ENCODE measurements at places on chromosomes 1 and 21. TPM values are rescaled to one million over a fixed set of nuclear protein-coding genes. Genes with fewer than 3 reads are reported as not detected.
A peak's percentile ranks its signal among the peaks of the same experiment; 100 is the strongest.

Gene C1QC
- polyA plus RNA-seq: 10.5 TPM

DNA sequence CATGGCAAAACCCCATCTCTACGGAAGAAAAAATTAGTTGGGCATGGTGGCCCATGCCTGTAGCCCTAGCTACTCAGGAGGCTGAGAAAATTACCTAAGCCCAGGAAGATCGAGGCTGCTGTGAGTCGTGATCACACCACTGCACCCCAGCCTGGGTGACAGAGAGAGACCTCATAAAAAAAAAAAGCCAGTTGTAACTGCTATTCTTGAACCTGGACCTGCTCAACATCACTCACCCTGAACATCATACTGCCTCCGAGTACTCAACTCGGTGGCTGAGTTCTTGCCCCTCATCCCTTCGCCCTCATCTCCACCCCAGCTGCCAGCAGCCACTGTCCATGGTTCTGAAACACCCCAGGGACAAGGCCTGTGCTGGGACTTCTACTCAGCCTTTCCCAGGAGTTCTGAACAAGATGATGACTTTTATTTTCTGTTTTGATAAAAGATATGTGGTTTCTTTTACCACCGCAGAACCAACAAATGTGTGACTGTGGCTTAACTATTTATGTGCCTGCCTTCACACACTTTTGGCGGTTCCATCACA, 5.4 kb upstream of the DISP3 start:
- peak; percentile 52 for DNase-seq

Gene FLG2
- polyA plus RNA-seq: 0.11 TPM

DNA sequence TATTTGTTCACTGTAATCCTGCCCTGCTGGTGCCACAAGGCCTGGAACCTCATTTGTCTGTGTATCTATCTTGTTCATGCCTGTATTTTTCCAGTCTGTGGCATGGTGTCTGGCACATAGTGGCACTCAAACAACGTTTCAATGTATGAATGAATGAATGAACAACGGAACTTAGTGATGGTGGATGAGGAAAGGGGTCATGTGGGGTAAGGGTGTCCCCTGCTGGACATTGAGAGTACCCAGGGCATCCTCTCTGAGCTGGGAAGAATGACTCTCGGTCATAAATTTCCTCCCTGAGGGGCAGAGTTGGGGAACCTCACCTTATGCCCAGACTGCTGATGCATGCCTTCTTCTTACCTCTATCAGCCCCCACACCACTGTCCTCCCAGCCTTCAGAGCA, 18.9 kb upstream of the ZNF683 start:
- no peak for DNase-seq

DNA sequence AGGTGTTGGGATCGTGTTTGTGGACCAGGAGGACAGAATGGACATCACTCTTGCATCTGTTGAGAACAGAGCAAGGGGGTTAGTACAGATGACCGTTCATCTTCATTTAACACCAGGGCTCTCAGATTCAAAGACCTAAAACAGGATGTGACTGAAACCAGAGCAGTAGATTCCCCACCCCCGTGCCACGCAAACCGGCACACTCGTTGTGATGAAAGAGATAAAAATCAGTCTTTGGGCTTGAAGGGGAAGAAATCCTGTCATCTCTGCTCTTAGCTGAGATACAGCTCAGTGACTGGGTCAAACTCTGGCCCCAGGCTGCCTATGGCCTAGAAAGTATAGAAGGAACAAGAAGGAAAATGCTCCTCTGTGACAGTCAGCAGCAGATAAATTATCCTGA, 146.2 kb upstream of the KRTAP19-8 start:
- no peak for DNase-seq

DNA sequence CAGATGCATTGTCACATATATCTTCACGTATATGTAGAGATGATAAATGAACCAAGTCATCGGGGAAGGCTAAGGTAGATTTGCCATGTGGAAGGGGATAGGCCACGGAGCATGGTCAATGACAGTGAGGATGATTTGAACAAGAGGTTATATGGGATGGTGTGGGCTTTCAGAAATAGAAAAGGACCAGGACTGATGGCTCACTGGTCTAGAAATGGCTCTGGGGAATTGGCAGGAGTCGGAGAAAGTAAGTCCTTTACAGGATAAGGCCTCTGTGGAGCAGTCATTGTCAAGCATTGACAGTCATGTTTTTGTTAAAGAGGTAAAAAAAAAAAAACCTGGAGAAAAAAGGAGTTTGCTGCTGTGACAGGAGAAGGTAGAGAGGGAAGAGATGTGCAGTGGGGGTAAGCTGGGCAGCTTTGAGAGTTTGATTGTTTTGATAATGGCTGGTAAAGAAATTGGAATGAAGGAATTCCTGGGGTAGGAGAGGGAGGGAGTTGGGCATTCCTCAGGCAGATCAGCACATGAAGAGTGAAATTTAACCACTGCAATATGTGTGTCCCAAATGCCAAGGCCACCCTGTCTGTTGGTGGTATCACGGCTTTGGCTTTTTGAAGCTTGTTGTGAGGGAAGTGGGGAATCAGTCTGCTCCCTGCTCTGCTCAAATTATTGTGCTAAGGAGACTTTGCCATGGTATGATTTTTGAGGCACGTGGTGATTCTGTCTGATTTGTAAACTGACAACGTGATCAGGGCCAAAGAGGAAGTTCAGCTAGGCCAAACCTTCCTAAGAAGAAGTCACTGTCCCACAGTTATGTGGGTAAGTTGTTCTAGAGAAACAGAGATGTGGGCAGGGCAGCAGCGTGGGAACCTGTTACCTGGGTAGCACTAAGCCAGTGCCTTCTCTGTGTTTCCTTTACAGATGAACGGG, 26.0 kb downstream of the MACF1 start:
- no peak for DNase-seq

GRCh38 chr1:110615548-110616130, 9.5 kb upstream of the KCNA2 start:
- peak; percentile 44 for DNase-seq

DNA sequence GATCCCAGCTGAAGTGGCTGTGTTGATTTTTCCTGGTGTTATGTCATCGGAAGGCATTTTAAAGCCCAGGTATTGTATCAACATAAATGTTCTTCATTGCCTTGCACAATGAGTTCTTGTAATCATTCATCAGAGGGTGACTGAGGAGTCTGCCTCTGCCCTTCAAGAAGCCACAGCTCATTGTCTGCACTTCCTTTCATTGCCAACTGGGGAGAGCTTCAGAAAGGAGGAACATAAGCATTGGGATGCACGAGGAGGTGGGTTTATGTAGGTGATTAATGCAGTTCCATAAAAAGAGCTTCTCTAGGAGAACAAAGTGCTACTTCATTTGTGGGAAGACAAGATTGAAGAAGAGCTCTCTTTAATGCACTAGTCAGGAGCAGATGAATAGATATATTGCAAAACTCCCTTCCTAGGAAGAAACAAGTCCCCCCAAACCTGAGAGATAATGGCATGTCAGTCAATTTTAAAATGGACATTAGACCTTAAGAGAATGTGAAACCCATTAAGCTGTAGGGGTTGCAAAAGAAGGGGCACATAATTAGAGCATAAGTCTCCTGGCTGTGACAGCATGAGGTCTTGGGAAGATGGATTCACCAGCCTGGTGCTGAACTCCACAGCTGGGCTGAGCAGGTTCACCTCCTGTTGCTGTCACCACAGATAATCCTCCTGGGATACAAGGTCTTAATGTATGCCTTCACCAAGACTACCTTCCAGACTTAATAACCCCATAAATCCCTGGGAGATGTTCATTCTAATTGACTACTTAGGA, 124.6 kb downstream of the BACH1 start:
- DNase-seq: no peak

Gene CHRNB2
- polyA plus RNA-seq: 0.60 TPM

DNA sequence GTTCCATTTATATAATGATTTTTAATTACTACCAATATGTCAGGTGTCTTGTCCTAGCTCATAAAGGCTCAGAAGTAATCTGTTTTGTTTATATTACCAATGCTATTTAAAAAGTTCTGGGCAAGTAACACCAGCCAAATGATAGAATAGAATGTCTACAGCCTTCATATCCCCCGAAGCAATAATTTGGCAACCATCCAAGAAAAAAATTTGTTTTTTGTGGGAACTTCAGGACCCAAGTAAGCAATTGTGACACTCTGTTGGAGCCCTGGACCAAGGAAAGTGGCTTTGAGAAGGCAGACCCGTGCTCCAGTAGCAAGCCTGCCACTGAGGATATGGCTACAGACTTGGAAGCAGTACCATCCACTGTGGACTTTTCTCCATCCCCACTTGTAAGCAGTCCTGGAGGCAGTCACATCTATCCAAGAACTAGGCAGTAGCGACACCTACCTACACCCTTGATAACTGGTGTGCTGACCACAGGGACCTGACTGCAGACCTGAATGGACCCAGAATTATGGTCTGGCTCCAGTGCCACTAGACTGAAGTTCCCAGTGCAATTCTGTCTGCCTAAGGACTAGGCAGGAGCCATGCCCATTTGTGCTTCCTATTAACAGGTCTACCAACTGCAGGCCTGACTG, 870.7 kb upstream of the ADGRL2 start:
- DNase-seq: no peak

Gene GUCA2A
- not detected for polyA plus RNA-seq

Gene IPP
- polyA plus RNA-seq: 26.7 TPM

Gene LORICRIN
- polyA plus RNA-seq: not detected

Gene ARHGEF10L
- polyA plus RNA-seq: 40.6 TPM

Gene PROX1
- polyA plus RNA-seq: 7.1 TPM

Gene KCND3
- polyA plus RNA-seq: 1.6 TPM

- no peak for DNase-seq
Measured at GRCh38 chr1:234022302-234022701, 117.8 kb downstream of the SLC35F3 start.

Gene IVL
- 0.67 TPM for polyA plus RNA-seq

Gene NUDT4B
- 1.1 TPM for polyA plus RNA-seq

- no peak for DNase-seq
Measured at GRCh38 chr1:193533853-193534252, 347.4 kb upstream of the B3GALT2 start.

DNA sequence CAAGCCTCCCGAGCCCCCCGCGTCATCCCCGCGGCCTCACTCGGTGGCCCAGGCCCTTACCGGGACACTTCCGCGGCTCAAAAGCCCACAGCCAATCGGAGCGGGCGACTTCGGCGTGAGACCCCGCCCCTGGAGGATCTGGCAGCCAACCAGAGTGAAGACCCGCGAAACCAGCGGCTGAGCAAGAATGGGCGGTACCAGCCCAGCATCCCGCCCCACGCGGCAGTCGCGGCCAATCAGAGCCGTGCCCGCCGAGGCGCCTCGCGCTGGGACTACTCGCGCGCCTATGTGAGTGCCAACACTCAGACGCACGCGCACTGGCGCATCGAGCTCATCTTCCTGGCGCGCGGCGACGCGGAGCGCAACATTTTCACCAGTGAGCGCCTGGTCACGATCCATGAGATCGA, 22.5 kb downstream of the DISP3 start:
- DNase-seq: no peak

GRCh38 chr1:56578138-56578962, 1.0 kb downstream of the PLPP3 start:
- peak; percentile 40 for DNase-seq

GRCh38 chr1:155977690-155978324, 540 bp downstream of the ARHGEF2 start:
- no peak for DNase-seq

Gene SH2D1B
- polyA plus RNA-seq: 0.14 TPM

Gene OR2T33
- polyA plus RNA-seq: not detected

DNA sequence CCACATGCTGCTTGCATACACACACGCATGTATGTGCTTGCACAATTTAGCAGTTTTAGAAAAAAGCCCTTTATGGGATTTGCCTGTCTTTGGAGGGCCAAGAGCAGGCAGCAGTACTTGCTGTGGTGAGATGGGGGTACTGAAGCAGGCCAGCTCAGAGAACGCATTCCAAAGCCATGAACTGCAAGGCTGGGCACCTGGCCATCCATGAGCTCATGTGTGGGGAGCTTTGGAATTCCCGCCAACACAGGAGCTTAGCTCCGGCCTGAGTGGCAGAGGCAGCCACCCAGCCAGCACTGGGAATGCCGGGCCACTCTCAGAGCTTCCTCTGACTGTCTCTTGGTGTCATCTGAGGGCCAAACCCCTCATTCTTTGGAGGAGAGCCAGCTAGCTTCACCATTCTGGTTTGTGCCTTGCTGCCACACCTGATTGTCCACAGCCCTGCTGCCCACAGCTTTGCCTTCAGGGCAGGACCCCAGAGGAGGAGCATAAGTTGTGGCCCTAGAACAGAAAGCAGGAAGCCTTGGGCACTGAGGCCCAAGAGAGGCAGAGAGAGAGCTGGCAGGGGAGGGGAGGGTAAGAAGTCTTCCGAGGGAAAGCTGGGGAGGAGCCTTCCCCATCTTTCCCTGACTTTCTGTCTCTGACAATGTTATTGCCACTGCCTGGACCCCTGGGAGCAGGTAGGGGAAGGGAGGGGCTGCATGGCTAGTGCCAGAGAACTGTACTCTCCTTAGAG, 92.1 kb upstream of the POU3F1 start:
- DNase-seq: peak; percentile 71

Gene MROH7
- polyA plus RNA-seq: 6.5 TPM

Gene ELK4
- polyA plus RNA-seq: 13.4 TPM

- DNase-seq: no peak
Measured at GRCh38 chr1:228341450-228341813, 65.2 kb downstream of the TRIM11 start.

Gene RGS13
- polyA plus RNA-seq: not detected

Gene DRAXIN
- 1.00 TPM for polyA plus RNA-seq

DNA sequence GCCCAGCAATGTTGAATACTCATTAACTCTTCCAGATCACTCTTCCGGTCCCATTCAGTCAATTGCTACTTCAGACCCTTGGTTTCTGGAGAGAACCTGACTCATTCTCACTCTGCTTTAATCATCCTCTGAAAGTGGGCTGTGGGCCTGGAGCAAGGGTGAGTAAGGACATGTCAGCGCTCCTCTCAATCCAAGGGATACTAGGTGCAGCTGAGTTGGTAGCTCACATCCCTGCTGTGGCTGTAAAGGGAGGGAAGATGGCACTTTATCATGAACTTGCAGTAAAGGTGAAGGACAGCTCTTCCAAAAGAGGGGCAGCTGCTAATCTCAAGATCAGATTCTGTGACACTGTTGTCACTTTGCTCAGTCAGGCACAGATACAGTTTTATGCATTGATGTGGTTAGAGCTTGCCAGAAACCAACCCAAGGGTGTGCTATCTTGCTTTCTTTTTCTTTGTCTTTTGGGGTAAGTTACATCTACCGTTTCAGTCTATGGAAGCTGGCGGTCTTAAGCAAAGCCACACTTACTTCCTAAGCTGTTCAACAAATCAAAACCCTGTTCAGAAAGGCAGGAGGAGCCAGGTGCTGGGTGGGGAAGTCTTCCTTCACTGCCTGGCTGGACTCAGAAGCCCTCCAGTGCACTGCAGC, 26.5 kb upstream of the NTPCR start:
- DNase-seq: no peak

Gene RIMS3
- polyA plus RNA-seq: 1.7 TPM

Gene LRRC8D
- 42.0 TPM for polyA plus RNA-seq

Gene TTLL7
- polyA plus RNA-seq: 3.6 TPM
